ENCODE measurements at places on chromosomes 12 and 14.

GRCh38 chr12:75975702-75976101, 55.9 kb downstream of the PHLDA1 start:
- DNase-seq = no peak

DNA sequence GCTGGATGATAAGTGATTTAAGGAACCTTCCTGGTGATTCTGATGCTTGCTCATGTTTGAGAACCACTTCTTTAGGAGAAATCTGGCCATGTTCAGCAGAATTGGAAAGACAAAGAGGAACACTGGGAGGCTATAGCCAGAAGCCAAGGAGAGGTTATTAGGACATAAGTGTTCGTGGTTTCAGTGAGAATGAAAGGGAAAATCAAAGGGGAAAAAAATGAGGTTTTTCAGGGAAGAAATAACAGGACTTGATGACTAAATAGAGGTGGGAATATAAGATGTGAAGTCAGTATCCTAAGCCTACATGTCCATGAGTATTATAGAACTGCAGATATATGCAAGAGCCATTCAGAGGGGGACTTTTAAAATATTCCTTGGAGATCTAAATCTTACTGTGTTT, 95.6 kb downstream of the DAAM1 start:
- no peak for DNase-seq

- no peak for DNase-seq
Observed at GRCh38 chr14:49512571-49512970, 73.6 kb downstream of the RPS29 start.

DNA sequence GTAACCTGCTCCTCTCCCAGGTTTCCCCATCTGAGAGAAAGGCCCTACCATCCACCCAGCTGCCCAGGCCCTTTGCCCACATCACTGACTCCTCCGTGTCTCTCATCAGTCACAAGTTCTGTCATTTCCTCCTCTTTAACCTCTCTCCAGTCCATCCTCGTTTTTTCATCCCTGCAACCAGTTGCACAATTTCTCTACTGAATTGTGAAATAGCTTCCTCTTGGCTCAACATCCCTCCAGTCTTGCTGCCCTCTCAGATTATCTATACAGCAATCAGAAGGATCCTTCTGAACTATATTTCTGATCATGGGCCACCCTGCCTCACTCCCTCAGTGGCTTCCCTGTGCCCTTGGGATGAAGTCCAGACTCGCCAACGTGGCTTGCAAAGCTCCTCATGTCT, 6.8 kb downstream of the FAM161B start:
- DNase-seq = no peak

DNA sequence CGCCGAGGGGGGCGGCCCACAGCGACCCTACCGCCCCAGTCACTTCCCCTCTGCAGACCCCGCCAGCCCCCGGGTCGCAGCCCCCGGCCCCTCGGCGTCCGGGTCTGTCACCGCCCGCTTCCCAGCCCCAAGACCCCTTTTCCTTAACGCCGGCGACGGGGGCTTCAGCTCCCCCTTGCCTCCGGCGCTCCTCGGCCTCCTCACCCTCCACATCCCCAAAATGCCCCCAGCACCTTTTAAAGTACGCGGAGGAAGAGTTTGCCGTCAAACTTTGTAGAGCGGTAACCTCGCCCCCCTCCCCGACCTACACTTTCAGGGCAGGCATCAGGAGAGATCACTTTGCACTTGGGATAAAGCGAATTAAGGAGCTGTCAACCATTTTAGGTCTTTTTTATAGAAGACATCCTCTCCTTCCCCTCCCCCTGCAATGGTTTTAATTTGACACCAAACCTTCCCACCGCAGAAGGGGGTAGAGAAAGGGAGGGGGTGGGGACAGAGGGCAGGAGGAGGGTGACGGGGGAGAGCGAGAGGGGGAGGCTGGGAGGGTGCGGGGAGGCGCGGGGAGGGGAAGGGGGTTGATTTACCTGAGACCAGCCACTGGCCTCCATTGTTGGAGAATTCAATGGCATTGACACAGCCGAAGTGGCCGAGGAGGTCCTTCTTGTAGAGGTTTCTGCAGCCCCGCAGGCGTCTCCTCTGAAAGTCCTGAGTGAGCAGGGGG, 578 bp downstream of the DCAF5 start:
- no peak for DNase-seq

DNA sequence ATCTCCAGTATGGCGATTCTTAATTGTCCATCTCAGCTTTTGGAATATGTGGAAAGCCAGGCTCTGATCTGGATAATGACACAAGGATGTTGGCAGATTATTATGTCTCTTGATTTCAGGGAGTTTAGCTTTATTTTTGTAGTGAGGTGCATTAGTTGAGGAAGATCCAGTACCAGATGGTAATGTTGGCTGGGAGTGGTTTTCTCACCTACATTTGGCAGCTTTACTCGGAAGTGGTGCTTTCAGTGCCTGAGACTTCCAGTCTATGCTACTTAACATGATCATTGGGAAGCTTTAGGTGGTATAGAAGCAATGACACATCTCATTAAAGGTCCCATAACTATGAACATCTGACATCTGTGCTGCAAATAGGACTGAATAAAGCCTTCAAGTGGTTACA, 7.5 kb downstream of the SLC15A5 start:
- DNase-seq = no peak

DNA sequence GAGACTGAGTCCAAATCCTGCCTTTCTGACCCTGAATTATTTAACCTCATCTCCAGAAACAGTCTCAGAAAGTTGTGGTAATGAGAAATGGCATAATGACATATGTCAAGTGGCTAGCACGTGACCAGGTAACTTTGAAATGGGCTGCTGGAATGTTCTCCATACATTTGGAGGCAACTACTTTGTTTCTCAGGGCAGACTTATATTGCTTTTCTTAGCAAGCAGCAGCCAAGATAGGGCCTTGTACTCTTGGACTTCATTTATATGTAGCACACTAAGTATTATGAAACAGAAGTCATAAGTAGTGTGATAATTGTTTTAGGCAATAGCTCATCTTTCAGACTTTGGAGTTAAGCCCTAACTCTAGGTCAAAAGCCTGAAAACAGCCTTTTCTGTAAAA, 494.7 kb downstream of the NPAS3 start:
- no peak for DNase-seq
